ENCODE measurements at places on chromosomes 13 and 19.

DNA sequence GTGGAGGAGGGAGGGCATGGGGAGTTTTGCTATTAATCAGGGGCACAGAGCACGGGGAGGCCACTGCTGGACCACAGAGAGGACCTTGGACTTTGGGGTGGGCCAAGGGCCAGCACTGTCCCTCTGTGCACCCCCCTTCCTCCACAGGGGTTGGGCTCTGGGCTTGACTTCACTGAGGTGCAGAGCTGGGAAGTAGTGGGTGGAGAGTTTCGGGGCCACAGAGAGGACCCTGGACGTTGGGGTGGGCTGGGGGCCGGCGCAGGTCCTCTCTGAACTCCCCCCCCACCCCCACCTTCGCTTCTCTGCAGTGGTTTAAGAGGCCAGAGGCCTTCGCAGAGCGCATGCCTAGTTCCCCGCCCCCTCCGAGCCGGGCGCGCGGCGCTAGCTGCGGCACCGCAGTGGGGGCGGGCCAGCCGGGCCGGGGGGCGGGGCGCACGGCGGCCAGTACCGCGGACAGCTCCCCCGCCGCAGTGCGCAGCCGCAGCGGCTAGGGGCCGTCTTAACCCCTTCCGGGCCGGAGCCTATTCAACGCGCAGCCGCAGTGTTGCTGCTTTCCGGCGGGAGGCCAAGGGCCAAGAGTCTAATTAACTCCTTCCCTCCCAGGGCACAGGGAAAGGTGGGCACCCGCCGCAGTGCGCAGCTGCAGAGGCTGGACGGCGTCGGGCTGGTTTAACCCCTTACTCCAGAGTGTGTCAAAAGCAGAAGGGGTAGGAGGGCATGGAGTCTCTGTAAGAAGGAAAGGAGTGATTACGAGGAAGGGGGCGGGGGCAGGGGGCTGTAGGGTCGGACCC, 3.7 kb downstream of the KCNC3 start:
- peak; percentile 90 for DNase-seq

- DNase-seq, result no peak
These were observed 254.7 kb upstream of the SGCG start for GRCh38 chr13:22925881-22926747.

- no peak for DNase-seq
These were observed 3.0 kb downstream of the PCID2 start for GRCh38 chr13:113205428-113205931.

- peak; percentile 82 for DNase-seq
These were observed at the start of gene TMC4 for GRCh38 chr19:54172471-54173358. TMC4 (minus strand) TSS chr19:54173160; CDS start chr19:54173117, 43 bp downstream.

DNA sequence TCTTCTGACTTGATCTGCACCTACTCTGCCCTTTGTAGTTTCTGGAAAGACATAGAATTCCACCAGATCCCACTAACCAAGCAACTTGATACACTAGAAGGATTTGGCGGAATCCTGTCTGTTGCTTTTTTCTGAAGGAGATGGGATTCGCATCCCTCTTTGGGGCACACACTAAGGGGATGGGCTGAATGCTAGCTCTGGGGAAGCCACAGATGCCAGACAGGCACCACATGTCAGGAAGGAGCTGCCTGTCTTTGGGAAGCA, 52.1 kb downstream of the SERP2 start:
- no peak for DNase-seq

GRCh38 chr13:100442095-100442832, 146.3 kb downstream of the GGACT start:
- no peak for DNase-seq

DNA sequence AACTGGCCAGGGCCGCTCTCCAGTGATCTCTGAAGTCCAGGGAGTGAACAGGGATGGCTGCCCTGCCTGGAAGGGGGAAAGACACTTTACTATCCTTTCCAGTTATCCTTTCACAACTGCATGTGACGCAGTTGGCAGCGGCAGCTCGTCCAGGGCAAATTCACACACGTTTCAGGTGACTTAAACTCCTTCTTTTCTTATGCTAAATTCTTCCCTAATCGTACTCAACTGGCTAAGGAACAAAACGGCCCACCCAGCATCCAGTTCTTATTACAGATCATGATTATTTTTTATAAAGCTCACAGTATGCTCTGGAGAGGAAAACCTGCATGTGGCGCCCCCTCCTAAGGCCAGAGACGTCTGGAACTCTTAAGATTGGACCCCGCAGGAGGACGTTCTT, 767.1 kb downstream of the UQCRFS1 start:
- DNase-seq, result no peak

DNA sequence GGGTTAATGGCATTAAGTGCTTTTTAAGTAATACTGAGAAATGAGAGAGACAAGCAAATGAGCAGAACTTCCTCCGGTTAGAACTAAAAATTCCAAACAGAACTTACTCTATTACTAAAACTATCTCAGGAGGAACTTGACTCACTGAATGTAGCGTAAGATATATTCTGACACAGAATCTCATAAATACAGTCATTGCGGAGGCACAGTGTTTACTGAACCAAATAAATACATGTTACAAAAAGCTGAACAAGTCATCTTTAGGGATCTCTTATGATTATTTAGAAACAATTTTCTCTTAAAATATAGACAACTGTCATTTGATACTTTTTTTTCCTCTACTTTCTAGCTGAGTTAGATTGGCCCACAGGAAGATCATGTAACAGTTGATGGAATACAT, 283.1 kb downstream of the KLF12 start:
- no peak for DNase-seq

GRCh38 chr19:50202962-50203280, 501 bp upstream of the MYH14 start:
- no peak for DNase-seq

- DNase-seq, result no peak
These were observed 70.7 kb downstream of the FOXO1 start for GRCh38 chr13:40595693-40596092.

GRCh38 chr13:43883631-43884030, 3.9 kb downstream of the LACC1 start:
- DNase-seq, result no peak

DNA sequence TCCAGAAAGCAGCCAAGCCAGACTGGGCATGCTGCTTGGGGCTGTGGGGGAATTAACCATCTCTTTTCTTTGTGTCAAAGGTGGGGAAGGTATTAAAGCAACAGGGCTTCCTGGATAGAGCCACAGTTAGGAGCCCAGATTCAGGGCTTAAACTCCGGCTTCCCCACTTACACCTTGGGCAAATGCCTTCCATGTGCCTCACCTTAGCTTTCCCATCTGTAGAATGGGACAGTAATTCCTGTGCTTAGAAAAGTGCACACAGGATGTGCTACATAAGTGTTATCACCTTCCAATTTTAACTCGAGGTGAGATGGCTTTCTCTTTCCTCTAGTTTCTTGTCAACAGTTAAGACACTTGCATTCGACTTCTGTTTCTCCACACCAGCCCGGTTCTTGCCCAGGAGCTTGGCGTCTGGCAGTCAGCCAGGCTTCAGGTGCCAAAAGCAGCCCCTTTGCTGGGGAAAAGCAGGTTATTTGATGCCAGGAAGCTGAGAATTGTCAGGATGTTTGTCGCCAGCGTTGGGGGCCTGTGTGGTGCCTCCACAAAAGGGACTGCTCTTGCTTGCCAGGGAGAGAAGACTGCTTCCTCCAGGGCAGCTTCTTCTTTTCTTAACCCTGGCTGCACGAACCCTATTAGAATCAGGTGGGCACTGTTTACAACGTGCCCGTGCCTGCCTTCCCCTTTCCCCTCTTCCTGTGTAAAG, 79.2 kb downstream of the SIPA1L3 start:
- peak; percentile 53 for DNase-seq

DNA sequence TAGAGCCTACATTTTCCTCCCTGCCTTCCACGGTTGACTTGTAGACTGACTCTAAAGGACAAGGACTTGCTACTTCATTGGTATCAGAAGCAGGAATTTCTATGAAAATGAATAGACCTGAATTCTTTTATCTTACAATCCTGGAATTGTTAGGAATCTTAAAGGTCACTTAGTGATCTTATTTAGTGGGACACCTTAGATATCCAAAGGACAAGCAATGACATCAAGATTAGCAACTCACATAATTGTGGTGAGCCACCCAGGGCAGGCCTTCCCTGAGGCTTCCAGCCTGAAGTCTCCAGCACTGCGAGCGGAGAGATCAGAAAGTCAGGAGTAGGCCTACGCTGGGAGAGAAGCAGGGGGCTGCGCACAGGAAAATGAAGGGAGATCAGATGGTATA, 37.8 kb downstream of the KLF5 start:
- DNase-seq, result no peak

GRCh38 chr19:47765523-47766358, 12.8 kb upstream of the SELENOW start:
- no peak for DNase-seq

DNA sequence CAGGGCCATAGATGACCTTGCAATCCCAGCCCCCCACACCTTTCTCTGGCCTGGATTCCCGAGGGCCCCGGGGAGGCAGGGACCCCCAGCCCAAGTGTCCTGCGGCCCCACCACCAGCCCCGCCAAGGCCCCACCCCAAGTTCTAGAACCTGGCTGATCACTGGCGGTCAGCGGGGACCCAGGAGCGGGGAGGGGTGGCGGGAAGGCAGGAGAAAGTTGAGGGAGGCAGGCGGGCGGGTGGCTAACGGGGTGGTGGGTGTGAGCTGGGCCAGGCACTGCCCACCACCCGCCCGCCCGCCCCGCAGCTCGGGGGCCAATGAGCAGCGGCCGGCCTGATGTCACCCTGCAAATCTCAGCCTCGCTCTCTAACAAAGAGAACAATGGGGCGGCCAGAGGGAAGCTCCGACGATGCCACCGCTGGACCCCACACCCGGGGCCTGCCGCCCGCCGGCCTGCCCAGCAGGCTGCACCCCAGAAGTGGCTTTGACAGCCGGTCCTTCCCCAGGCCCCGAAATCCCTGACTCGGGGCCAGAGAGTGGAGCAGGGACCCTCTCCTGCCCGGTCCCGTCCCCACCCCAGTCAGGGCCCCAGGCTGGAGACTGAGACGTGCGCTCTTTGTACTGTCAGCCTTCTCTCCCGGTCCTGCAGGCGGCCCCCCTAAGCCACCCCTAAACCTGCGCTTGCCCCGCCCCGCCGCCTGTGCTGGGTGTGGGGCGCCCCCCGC, 1.6 kb downstream of the MEX3D start:
- DNase-seq, result peak; percentile 49

DNA sequence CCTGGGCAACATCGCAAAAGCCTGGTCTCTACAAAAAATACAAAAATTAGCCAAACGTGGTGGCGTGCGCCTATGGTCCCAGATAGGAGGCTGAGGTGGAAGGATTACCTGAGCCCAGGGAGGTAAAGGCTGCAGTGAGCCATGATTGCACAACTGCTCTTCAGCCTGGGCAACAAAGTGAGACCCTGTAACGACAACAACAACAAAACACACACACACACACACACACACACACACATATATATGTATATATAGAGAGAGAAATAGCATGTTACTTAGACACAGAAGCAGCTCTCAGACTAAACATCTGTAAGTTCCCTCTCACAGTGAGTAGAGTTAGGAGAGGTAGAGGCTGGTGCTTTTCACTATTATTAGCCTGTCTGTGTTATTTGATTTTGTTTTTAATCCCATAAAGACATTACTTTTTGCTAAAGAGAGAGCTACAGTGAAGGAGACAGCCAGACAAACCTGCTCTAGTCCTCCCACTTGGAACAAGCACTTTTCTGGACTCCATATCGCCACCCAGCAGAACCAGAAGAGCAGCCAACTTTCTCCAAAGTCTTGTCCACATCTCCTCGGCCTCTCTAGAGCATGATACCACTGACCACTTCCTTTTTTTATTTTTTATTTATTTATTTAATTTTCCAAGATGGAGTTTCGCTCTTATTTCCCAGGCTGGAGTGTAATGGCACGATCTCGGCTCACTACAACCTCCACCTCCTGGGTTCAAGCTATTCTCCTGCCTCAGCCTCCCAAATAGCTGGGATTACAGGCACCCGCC, 2.8 kb upstream of the LIN7B start:
- no peak for DNase-seq

GRCh38 chr19:40418040-40418439, 4.9 kb upstream of the PRX start:
- DNase-seq, result no peak

GRCh38 chr13:45292176-45292575, 48.8 kb downstream of the TPT1 start:
- no peak for DNase-seq

DNA sequence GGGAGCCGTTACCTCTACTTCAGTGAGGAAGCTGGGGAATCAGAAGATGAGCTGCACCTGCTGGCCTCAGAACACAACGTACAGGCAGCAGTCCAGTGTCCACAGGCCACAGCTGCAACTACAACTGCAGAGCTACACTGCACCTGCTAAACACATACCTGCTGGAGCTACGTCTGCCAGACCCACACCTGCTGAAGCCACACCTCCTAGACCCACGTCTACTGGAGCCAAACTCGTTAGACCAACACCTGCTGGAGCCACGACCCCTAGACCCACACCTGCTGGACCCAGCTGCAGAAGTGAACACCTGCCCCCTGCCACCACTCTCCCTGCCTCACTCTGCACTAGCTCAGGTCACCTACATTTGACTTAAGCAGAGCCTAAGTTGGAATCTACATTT, 169.9 kb downstream of the USP12 start:
- DNase-seq, result no peak

DNA sequence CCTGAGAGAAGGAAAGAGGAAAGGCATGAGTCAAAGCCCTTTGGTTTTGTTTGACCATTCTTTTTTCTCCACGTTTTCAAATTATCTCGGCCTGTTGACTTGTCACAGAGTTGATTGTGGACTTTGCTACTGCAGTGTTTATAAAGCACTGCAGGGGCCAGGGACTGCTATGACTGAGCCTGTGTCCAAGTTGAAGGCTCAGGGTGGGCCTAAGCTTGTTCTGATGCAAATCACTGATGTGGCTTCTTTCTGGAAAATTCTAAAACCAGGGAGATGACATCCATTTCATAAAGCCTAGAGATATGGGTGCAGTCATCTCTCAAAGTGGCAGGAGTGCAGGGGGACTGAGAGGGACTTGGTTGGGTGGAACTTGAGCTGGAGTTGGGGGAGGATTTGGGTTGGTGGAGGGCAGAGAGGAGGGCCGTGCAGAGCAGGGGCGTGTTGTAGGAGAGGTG, 1.2 kb upstream of the CXCL17 start:
- DNase-seq, result peak; percentile 56

- DNase-seq, result peak; percentile 11
These were observed 11.0 kb downstream of the IFNL1 start for GRCh38 chr19:39307046-39307821.

DNA sequence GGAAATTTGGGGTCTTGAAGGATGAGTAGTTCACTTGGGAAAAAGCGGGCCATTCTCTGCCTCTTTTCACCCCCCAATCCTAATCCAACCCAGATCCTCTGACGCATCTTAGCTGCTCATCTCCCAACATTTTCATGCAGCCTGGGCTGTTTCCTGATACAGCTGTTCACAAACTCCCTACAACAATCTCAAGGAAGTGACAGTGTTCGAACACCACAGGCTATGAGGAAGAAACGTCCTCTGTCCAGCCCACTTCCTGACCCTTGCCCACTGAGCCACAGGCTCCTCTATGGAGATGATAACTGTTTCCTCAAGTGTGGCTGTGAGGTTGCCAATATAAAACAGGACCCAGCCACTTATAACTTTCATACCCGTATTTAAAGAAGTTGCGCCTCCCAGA, 16.2 kb downstream of the LMTK3 start:
- DNase-seq, result no peak

DNA sequence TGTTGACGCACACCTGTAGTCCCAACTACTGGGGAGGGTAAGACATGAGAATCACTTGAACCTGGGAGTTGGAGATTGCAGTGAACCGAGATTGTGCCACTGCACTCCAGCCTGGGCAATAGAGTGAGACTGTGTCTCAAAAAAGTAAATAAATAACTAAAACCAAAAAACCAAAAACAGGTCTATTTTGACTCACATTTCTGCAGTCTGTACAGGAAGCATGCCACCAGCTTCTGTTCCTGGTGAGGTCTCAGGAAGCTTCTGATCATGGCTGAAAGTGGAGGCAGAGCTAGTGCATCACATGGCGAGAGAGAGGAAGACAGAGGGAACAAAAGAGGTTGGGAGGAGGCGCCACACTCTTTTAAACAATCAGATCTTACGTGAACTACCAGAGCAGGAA, 142.5 kb downstream of the ITGBL1 start:
- DNase-seq, result no peak

Data from DMS79 (cell line).